ENCODE measurements at places on chromosomes 2 and 18.

- DNase-seq = no peak
Measured at GRCh38 chr2:121135168-121135853, 149.7 kb downstream of the TFCP2L1 start.

GRCh38 chr18:51068105-51068504 lies 38.1 kb downstream of the SMAD4 start:
- no peak for DNase-seq

DNA sequence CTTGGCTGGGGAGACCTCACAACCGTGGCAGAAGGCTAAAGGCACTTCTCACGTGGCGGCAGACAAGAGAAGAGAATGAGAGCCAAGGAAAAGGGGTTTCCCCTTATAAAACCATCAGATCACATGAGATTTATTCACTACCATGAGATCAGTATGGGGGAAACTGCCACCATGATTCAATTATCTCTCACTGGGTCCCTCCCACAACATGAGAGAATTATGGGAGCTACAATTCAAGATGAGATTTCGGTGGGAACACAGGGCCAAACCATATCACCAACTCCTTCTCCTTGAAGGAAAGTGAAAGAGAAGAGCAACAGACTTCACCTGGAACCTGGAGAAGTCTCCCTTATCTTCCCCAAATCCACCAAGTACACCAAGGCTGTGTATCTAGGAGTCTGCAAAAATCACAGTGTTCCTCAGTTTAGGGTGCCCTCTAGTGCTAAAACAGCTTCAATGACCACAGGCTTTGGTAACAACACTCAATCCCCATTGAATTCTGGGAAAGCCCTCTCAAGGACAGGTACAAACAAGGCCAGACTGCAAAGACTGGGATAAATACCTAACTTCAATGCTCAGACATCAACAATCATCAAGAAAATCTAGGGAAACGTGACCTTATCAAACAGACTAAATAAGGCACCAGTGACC lies 148.8 kb upstream of the SRD5A2 start:
- DNase-seq = no peak

DNA sequence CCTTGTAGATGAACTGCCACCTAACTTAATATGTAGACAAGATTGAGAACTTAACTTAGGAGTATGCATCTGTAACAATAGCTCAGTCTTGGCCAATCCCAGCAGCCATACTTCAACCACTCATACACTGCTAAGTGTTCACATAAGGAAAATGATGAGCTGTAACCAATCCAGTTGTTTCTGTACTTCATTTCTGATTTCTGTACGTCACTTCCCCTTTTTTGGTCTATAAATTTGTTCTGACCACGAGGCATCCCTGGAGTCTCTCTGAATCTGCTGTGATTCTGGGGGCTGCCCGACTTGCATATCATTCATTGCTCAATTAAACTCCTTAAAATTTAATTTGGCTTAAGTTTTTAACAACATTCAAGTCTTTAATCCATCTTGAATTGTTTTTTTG lies 6.4 kb downstream of the SH3YL1 start:
- DNase-seq = no peak

Data from brain (organoid and tissue), 16 donors.